ENCODE measurements at places on chromosomes 12 and 14.

- peak; percentile 55 for DNase-seq
These were observed 678 bp downstream of the RPS6KA5 start for GRCh38 chr14:91059576-91060350.

GRCh38 chr12:6688543-6688998 is 604 bp downstream of the ZNF384 start:
- DNase-seq, result peak; percentile 48

- no peak for DNase-seq
These were observed 68.2 kb upstream of the OVCH1 start for GRCh38 chr12:29565727-29566126.

- no peak for DNase-seq
These were observed 127.4 kb downstream of the MGST1 start for GRCh38 chr12:16474801-16475200.

DNA sequence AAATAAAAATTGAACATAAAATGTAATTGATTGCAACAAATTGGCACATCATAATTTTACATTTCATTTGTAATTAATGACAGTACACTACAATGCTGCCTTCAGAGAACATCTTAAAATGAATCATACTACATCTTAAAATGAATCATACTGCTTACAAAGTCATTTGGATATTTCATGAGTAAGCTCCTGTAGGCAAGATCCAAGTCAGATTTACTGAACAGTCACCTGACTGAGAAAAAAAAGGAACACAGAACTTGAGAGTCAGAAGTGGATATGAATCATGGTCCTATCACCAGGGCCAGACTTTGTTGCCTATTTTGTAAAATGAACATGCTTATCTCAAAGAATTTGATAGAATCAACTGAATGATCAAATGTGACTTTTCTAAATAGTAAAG is 32.7 kb upstream of the FBLN5 start:
- DNase-seq, result no peak

DNA sequence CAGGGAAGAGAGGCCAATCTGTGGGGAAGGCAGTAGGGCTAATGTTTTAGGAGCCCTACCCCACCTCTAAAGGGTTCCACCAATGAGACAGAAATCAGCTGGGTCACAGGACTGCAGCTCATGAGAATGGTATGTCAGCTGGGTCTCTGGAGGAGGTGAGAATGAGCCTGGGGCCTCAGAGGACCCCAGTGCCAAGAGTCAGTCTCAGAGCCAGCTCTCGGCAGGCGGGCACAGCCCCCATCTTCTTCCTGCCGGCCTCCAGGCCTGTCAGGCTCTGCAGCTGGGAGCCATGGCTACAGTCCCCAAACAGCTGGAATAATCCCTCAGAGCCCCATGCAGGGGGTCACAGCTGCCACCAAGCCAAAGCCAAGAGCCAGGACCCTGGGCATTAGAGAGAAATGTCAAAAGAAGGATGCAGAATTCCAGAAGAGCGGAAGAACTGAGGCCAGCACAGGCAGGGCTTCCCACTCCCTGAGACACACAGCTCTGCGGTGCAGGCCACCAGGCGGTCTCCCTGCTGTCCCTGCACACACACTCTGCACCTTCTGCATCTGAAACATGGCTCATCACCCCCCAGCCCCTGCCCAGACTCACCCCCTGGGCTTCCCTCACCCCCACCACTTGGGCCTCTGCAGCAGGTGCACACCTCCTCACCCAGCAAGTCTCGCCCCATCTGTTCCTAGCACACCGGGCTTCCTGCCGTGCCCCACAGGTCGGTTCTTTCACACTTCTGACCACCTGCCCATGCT is 26.0 kb downstream of the ITPK1 start:
- DNase-seq, result no peak

DNA sequence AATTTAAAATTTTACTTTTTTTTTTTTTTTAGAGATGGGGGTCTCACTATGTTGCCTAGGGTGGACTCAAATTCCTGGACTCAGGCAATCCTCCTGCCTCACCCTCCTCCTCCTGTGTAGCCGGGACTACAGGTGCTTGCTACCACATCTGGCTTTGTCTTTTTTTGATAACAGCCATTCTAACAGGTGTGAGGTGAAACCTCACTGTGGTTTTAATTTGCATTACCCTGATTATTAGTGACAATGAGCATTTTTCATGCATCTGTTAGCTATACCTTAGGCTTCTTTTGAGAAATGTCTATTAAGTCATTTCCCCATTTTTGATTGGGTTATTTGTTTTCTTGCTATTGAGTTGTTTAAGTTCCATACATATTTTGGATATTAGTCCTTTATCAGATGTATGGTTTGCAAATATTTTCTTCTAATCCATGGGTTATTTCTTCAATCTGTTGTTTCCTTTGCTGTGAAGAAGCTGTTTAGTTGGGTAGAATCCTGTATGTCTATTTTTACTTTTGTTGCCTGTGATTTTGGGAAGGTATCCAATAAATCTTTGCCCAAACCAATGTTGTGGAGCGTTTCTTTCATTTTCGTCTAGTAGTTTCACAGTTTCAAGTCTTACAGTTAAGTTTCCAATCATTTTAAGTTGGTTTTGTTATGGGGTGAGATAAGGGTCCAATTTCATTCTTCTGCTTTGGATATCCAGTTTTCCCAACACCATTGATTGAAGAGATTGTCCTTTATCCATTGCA is 86.1 kb downstream of the MYF5 start:
- no peak for DNase-seq

- DNase-seq, result no peak
These were observed 14.6 kb downstream of the PCNX4 start for GRCh38 chr14:60106339-60106738.

- DNase-seq, result no peak
These were observed 18.3 kb downstream of the SLC25A47 start for GRCh38 chr14:100341301-100342031.

GRCh38 chr14:74349757-74350156 is 1.5 kb downstream of the VRTN start:
- DNase-seq, result no peak

GRCh38 chr14:101110729-101111619 is 207.5 kb upstream of the RTL1 start:
- no peak for DNase-seq

- no peak for DNase-seq
These were observed 107.0 kb downstream of the PTCSC3 start for GRCh38 chr14:36069535-36069900.

GRCh38 chr12:43453761-43454160 is 98.2 kb downstream of the ADAMTS20 start:
- no peak for DNase-seq

DNA sequence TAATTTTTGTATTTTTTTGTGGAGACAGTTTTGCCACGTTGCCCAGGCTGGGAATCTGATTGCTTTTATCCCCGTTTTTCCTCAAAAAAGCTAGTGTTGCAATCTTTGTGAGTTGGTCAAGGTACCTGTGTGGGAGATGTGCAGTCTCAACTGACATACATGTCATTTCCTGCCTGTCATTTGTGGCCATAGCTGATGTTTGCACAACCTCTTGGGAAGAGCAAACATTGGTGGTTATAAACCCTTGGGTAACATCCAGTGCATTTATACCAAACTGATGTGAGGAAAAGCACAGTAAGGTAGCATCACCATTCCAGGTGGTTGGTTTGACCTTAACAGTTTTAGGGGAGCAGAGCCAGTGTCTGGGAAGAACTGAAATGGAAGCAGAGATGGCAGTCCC is 54.7 kb downstream of the ATG14 start:
- no peak for DNase-seq

- no peak for DNase-seq
These were observed 17.1 kb downstream of the CD163 start for GRCh38 chr12:7486512-7486911.

DNA sequence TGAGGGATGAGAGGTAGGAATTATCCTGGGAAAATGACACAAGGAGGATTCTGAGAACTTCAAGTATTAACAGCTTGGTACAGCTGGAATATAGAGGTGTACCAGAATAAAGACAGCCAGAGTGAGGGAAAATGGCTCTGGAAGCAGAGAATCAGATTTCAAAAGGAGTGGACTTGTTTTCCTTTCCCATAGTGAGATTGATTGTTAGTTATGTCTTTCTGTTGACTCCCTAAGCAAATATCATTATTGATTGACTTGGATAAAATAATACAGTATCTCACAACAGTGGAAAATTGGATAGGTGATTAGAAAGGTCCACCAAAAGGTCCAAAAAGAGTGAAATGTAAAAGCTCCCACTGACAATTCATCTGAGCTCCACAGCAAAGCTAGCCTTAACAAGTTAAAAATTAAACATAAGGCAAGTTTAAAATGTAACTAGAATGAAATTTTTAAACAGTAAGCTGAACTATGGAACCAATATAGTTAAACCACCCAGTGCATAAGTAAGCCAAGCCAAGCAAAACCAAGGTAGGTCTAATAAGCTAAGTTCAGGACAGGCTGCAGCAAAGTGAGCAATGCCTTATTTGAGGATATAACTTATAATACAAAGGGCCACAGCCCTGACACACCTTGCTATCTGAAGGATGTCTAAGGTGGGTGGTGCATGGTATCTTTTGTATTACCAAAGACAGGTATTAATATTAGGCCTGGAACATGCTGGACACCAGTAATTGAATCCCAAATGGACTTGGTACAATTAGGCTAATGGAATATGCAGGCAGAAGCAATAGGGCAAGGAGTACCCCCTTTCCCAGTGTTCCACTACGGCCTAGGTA is 21.8 kb downstream of the ENTPD5 start:
- no peak for DNase-seq

- DNase-seq, result peak; percentile 50
These were observed 6.7 kb downstream of the VASH1 start for GRCh38 chr14:76767681-76768656.

GRCh38 chr12:12198124-12198523 is 68.7 kb downstream of the LRP6 start:
- no peak for DNase-seq

DNA sequence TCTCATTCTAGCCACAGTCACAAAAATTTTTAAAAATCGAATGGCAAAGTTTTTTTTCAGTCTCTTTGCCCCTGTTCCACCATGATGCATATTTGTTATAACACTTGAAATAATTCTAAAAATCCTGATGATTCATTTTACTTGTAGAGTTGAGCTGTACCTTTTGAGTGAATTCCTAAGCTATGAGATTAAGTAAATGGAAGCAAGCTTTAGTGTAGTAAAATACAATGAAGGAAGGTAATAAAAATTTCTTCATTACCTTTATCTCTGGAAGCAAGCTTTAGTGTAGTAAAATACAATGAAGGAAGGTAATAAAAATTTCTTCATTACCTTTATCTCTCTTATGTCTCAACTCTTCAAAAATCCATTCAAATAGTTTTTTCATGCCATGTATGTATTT is 46.1 kb downstream of the TMTC3 start:
- no peak for DNase-seq

- no peak for DNase-seq
These were observed 12.8 kb downstream of the TSFM start for GRCh38 chr12:57795354-57795753.

GRCh38 chr12:6074979-6075585 is 49.4 kb downstream of the VWF start:
- peak; percentile 13 for DNase-seq

DNA sequence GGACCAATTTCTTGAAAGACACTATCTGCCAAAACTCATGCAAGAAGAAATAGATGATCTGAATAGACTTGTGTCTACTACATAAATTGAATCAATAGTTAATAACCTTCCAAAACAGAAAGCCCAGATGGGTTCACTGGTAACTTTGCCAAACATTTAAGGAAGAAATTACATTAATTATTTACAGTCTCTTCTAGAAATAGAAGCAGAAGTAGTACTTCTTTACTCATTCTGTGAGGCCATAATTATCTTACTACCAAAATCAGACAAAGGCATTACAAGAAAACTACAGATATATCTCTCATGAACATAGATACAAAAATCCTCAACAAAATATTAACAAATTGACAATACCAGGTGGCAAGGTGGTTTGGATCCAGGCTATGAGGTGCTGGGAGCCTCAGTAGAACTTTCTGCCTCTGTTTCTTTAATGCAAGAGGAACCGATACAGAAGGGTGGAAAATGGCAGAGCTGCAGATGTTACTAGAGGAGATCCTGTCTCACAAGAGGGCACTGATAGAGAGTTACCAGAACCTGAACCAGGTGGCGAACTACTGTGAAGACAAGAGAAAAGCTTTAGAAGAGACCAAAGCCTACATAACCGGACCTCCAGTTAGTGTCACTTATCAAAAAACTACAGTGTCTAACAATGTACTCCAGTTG is 33.7 kb upstream of the KTN1 start:
- DNase-seq, result no peak

DNA sequence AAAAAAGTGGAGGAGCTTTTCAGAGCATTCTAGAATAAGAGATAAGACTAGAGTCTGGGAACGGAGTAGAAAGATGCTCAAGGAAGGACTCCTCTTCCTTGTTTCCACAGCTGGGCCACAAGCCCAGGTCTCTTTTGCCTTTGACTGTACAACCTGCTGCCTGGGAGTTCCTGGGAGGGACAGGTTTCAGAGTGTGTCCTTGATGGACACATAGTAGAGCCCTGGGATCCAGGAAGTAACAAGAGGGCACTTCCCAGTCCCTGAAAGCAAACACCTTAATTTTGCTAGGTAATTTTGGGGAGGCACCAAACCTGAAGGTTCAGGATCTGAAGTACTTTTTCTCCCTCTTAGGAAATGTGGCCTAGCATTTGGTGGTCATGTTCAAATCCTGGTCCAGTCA is 44.4 kb downstream of the CHST11 start:
- DNase-seq, result no peak

DNA sequence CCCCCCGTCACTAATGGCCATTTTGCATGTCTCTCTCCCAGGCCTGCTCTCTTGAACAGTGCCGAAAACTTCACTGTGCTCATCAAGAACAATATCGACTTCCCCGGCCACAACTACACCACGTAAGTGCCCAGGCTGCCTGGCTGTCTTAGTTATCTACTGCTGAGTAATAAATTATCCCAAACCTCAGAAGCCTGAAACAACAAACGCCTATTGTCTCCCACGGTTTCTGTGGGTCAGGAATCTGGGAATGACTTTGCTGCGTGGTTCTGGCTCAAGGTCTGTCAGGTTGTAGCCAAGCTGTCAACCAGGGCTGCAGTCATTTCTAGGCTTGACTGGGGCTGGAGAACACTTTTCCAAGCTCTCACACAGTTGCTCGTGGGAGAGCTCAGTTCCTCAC is 32.6 kb downstream of the P2RX7 start:
- no peak for DNase-seq

- DNase-seq, result no peak
These were observed 577 bp downstream of the DTX3 start for GRCh38 chr12:57604992-57605810.

GRCh38 chr14:36751920-36752319 is 90.3 kb downstream of the PAX9 start:
- no peak for DNase-seq

Measured in naive thymus-derived CD8-positive, alpha-beta T cell (primary cell).